ENCODE measurements at places on chromosomes 7 and 10.

GRCh38 chr7:81120803-81121202 is 202.0 kb upstream of the SEMA3C start:
- DNase-seq, result no peak

GRCh38 chr7:24757353-24758275 is at the start of gene GSDME:
Gene GSDME, minus strand, starts transcription at chr7:24757464. Its CDS starts 7,690 bp downstream, at chr7:24749774.
- DNase-seq, result no peak

- no peak for DNase-seq
Measured at GRCh38 chr7:32447218-32447617, 43.0 kb downstream of the LSM5 start.

DNA sequence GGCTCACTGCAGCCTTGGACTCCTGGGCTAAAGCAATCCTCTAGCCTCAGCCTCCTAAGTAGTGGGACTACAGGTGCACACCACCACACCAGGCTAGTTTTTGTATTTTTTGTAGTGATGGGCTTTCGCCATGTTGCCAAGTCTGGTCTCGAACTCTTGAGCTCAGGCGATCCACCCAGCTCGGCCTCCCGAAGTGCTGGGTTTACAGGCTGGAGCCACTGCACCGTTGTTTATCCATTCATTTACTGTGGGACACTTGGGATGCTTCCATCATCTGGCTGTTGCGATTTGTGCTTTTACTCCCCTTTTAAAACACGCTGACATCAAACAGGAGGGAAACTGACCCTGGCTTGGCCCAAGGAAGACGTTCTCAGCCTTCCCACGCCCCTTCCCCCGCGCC is 30.5 kb upstream of the SMARCD3 start:
- no peak for DNase-seq

DNA sequence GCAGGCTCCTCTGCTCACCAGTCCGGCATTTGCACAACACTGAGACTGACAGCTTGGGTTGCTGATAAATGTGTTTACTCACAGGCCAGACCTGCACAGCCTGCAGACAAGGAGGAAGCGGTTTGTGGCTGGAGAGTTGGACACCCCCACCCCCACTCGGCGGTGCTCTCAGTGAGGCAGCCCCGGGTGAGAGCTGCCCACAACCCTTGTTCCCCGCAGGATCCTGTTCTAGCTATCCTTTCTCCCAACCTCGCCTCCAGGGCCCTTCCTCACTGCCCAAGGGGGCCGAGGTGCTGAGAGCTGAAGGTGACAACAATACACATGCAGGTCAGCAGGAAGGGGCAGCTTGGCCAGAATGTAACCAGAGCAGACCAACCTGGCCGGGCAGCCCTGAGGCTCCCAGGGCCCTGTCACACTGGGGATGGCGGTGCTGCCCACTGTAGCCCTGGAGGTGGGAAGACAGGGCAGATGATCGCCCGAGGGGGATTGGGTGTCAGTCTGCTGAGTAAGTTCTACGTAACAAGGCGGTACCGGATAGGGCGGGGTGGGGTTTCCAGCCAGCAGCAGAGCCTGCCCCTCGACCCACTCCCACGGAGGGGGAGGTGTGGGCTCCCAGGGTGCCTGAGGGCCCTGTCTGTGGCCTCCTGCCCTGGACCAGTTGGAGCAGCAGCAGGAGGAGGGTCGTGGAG is 2.1 kb upstream of the ADAM8 start:
- DNase-seq, result no peak

- DNase-seq, result no peak
Measured at GRCh38 chr7:128129224-128129864, 98.1 kb upstream of the LRRC4 start.

DNA sequence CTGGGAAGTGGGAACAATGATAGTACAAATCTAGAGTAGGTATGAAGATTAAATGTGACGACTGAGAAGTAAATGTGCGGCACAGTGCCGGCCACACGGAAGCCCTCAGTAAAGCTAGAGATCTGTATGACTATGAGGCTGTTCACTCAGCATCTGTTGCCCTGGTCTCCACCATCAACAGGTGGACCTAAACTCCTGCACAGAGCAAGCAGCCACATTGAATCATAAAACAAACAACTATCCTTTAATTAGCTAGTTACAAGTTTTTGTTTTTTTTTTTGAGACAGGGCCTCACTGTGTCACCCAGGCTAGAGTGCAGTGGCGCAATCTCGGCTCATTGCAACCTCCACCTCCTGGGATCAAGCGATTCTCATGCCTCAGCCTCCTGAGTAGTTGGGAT is 16.6 kb downstream of the RBP4 start:
- DNase-seq, result no peak

- DNase-seq, result peak; percentile 47
Measured at GRCh38 chr7:107167483-107168232, 1.1 kb upstream of the HBP1 start.

DNA sequence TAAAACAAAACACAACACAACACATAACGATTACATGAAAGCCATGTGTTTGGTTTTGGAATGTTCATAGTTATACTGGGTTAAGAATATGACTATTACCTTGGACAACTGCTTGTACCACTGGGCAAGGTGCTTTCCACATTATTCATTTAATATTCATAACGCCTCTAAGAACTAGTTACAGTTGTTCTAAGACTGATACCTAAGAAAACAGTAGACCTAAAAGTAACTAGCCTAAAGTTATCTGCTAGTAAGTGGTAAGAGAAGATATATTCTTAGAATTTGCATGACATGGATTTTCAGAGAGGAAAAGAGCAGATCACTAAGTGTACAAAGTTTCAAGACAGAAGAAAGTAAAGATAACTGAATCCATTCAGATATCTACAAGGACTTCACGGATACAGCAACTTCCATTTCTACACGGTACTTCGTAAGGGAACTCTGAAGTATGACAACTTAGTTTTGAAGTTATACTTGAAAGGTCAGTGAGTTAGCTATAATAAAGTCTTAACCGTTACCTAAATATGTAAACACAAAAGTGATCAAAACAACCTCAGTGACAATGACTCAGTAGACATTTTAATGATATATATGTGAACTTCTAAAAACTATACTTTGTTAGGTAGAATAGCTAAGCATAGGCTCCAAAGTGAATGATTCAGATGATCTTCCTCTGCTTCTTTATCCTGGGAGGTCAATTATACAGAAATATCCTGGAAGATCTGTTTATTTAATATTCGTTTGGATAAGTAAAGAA is 65.1 kb downstream of the MINDY3 start:
- no peak for DNase-seq

- DNase-seq, result no peak
Measured at GRCh38 chr7:116169060-116169459, 41.3 kb upstream of the TES start.

DNA sequence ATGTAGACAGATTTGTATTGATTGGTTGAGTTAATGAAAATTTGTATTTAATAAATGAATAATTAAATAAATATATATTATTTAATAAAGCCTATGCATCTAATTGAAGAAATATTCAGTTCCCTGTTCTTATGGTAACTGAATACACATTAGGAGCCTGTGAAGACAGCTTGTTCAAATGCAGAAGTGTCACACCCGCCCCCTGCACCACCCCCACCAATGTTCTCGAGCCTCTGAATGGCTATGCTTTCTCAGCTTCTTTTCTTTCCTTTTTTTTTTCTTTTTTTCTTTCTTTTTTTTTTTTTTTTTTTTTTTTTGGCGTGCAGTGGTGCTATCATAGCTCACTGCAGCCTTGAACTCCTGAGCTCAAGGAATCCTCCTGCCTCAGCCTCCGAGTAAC is 38.3 kb upstream of the PARD3 start:
- DNase-seq, result no peak

GRCh38 chr7:39525926-39526325 is 40.3 kb upstream of the YAE1 start:
- DNase-seq, result no peak

GRCh38 chr10:74167443-74167842 is 16.4 kb downstream of the ADK start:
- no peak for DNase-seq

All from stimulated activated CD4-positive, alpha-beta T cell treated with anti-CD3 and anti-CD28 coated beads, Interleukin-12 subunit alpha, Interleukin-12 subunit beta, amount 100 ng/mL, for 48 hours (primary cell).